Anterior cingulate cortex (tissue), 58 donors: ENCODE measurements at places on chromosomes 1 and 21.

DNA sequence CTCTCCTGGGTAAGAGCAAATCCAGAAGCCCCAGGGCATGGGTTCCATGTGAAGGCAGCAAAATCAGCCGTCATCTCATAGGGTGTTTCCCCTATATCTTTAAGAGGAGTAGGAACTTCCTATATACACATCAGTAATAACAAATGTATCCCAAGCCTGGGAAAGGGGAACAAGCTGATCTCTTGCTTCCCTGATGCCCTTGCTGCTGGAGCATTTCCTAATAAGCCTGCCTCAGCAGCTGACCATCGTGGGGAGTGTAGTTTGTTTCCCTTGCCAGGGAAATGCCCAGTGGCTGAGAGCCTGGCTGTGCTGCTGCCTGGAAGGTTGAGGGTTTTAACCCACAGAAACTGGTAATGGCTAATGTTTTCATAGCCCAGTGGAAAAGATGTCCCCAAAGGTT is 177.0 kb downstream of the NPHP4 start:
- no peak for DNase-seq

DNA sequence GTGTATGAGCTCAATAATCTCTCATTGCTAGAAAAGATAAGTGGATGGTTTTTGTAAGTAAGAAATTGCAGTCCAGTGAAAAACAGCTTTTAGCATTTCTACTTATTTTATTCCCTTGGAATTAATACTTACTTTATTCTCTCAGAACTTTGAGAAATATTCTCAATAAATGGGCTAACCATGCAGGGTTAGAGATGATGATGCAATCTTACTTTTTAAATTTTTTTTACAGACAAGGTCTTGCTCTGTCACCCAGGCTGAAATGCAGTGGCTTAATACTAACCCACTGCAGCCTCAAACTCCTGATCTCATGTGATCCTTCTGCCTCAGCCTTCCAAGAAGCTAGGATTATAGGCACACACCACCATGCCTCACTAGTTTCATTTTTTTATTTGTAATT is 440.8 kb upstream of the ZP4 start:
- no peak for DNase-seq

- DNase-seq = no peak
Measured at GRCh38 chr21:27225151-27225550, 258.3 kb upstream of the ADAMTS5 start.

- DNase-seq = no peak
Measured at GRCh38 chr1:11578004-11578403, 76.2 kb downstream of the FBXO2 start.

DNA sequence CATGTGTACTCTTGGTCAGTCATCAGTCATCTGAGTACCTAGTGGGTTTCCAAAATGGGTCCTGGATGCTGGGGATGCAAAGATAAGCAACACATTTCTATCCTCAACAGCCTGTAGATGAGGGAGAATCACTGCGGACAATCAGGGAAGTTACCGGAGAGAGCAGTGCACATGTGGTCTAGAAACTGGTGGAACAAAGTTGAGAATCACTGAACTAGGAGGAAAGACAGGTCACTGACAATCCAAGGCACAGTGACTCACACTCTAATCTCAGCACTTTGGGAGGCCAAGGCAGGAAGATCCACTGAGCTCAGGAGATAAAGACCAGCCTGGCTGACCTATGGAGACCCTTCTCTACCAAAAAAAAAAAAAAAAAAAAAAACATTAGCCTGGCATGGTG is 31.4 kb upstream of the LGALS8 start:
- DNase-seq = no peak
